ENCODE measurements at places on chromosomes 12 and 14. TPM values are rescaled to one million over a fixed set of nuclear protein-coding genes. Genes with fewer than 3 reads are reported as not detected.

Gene FOXN4
- total RNA-seq = 0.03 TPM

Gene RAB5B
- total RNA-seq = 35.5 TPM

Gene KRT83
- 5.7 TPM for total RNA-seq

Gene PTPRB
- 0.69 TPM for total RNA-seq

Gene KLRC3
- 0.16 TPM for total RNA-seq

Gene RNF212B
- total RNA-seq = not detected

Gene SMIM41
- total RNA-seq = not detected

Gene RTL1
- 0.23 TPM for total RNA-seq

Gene TDRD9
- total RNA-seq = 0.25 TPM

Gene TMPRSS12
- not detected for total RNA-seq

Gene KCNJ8
- total RNA-seq = 0.22 TPM

Gene YEATS4
- total RNA-seq = 64.1 TPM

Gene KRT5
- 0.53 TPM for total RNA-seq

Gene OR6S1
- not detected for total RNA-seq

Gene TEX22
- 0.36 TPM for total RNA-seq
